ENCODE measurements at places on chromosomes 5 and 9.
A peak's percentile ranks its signal among the peaks of the same experiment; 100 is the strongest.

DNA sequence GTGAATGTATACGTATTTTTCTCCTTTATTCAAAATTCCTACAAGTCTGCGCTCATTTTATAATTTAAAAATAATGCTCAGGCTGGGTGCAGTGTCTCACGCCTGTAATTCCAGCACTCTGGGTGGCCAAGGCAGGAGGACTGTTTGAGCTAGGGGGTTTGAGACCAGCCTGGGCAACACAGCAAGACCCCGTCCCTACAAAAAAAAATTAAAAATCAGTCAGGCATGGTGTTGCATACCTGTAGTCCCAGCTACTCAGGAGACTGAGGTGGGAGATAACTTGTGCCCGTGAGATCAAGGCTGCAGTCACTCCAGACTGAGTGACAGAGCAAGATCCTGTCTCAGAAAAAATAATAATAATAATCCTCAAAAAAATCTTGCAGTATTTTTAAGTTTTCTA, 7.8 kb downstream of the UIMC1 start:
- no peaks in the 10 kb centered on the region for H3K27me3 ChIP-seq
- DNase-seq: no peak
- H3K27ac ChIP-seq: no peak overlapping the region
- no peak overlapping the region for H3K4me3 ChIP-seq

GRCh38 chr5:9009931-9010651, 535.8 kb downstream of the SEMA5A start:
- no peak for DNase-seq
- H3K27me3 ChIP-seq: no peaks in the 10 kb centered on the region
- no peak overlapping the region for H3K4me3 ChIP-seq
- H3K27ac ChIP-seq: no peak overlapping the region
- H3K36me3 ChIP-seq: no peaks in the 10 kb centered on the region
- no peaks in the 10 kb centered on the region for H3K4me1 ChIP-seq

- no peak for DNase-seq
- H3K36me3 ChIP-seq: no peaks in the 10 kb centered on the region
- no peak overlapping the region for H3K27ac ChIP-seq
- no peaks in the 10 kb centered on the region for H3K4me1 ChIP-seq
Observed at GRCh38 chr5:168773226-168773625, 194.1 kb upstream of the PANK3 start.

DNA sequence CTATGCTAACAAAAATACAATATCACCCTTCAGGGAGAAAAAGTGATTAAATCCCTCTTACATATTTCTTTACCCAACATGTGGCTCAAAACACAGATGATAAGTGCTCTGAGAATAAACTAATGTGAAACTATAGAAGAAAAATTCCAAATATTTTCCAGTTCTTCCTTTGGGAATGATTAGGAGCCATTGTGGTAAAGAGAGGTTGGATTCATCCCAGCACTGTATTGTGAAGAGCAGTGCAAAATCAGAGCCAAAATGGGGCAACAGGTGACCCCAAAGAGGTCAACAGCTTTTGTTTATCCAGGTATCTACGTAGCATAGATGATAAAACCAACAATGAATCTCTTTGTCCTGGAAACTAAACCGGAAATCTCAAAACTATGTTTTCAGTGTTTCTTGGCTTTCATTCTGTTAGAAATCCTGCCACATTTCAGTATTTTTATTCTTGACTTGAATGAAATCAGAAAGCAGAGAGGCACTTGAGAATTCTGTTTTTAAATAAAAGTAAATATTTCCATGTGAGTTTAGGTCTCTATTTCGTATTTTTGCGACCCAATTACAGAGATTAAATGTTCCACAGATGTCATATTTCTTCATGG, 120.4 kb upstream of the FST start:
- no peak overlapping the region for H3K27ac ChIP-seq
- H3K36me3 ChIP-seq: no peaks in the 10 kb centered on the region
- no peaks in the 10 kb centered on the region for H3K4me1 ChIP-seq
- DNase-seq: no peak
- no peak overlapping the region for H3K4me3 ChIP-seq

DNA sequence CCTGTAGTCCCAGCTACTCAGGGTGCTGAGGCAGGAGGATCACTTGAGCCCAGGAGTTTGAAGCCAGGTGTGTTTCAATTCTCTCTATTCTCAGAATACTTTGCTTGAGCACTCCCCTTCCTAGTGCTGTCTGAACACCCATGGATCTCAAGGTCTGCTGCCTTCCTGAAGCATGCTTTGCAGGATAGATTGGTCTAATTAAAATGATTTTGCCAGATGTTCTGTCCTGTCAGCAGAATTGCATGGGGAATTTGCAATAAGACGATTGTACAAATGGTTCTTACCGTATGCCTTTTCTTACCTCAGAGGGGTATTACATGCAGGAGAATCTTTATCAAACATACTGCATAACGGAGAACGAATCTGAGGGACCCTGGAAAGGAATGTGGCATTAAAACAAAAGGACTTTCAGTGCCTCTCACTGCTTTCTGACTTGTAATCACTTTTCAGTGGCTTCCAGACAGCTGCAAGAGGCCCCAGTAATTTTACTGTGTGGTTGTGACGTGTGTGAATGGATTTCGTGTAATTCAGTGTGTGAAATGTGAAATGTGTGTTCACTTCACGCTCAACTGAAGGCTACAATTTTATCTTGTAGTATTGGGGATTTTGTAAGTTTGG, 587.2 kb upstream of the SEMA6A start:
- no peaks in the 10 kb centered on the region for H3K4me1 ChIP-seq
- DNase-seq: no peak
- no peak overlapping the region for H3K27ac ChIP-seq
- no peaks in the 10 kb centered on the region for H3K27me3 ChIP-seq
- H3K4me3 ChIP-seq: no peak overlapping the region

DNA sequence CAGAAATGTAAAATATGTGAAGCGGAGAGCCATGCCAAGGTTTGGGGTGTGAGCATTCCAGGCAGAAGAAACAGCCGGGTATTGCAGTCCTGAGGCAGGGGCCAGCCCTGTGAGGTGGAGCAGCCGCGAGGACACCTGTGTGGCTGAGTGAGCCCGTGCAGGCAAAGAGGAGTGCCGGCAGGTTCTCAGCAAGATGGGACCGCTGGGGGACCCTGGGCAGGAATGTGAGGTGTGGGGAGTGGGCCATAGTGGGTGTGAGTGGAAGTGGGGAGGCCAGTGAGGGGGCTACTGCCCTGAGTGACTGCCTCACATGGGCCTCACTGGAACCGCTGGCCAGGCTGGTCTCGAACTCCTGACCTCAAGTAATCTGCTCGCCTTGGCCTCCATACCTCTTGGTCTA, 8.1 kb upstream of the PRR7 start:
- no peak for DNase-seq
- H3K27ac ChIP-seq: peak overlapping the region; percentile 13
- no peak overlapping the region for H3K4me3 ChIP-seq
- peaks cover 86% of the 10 kb centered on the region for H3K36me3 ChIP-seq
- H3K27me3 ChIP-seq: no peaks in the 10 kb centered on the region

DNA sequence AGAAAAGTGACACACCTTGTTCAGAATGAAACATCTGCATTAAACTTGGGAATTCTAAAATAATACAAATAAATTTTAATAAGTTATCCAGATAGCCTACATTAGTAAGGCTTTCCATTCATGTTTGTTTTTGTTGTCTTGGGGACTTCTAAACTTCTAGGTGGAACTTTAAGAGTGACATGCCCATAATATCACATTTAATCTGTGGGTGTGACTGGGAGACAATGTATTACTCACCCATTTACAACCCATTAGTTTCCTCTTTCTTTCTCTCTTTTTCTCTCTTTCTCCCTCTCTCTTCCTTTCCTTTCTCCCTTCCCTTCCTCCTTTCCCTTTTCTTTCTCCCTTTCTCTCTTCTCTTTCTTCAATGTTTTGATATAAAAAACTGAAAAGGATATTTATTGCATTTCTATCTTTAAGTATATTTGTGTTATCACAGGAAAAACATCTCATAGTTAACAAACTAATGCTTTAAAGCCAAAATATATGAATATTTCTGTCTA, 12.5 kb upstream of the PTGER4 start:
- no peaks in the 10 kb centered on the region for H3K36me3 ChIP-seq
- H3K4me1 ChIP-seq: peaks cover 19% of the 10 kb centered on the region
- DNase-seq: no peak
- H3K4me3 ChIP-seq: no peak overlapping the region
- H3K27me3 ChIP-seq: no peaks in the 10 kb centered on the region
- H3K27ac ChIP-seq: no peak overlapping the region

GRCh38 chr5:152403046-152403445, 2.0 kb downstream of the NMUR2 start:
- H3K27ac ChIP-seq: no peak overlapping the region
- no peaks in the 10 kb centered on the region for H3K36me3 ChIP-seq
- H3K27me3 ChIP-seq: no peaks in the 10 kb centered on the region
- no peaks in the 10 kb centered on the region for H3K4me1 ChIP-seq
- H3K4me3 ChIP-seq: no peak overlapping the region
- no peak for DNase-seq

DNA sequence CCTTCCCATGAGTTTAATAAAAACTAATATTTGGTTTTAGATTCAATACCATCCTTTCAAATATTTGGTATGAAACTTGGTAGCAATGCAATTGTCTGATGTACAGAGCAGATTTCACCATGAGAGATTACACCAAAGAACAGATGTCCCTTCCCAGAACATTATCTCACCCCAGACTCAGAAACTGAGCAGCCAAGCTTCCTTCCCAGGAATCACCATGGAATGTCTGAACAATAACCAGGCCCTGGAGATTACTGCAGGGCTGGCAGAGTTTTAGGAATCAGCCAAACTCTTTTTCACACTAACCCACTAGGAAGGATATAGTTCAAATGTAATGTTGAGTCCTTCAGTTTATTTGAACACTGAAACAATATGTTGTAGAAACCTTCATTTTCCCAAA, 23.9 kb downstream of the CLTA start:
- H3K4me3 ChIP-seq: no peak overlapping the region
- H3K4me1 ChIP-seq: peaks cover 17% of the 10 kb centered on the region
- no peak for DNase-seq
- H3K27me3 ChIP-seq: no peaks in the 10 kb centered on the region

- H3K27me3 ChIP-seq: no peaks in the 10 kb centered on the region
- DNase-seq: no peak
- H3K36me3 ChIP-seq: no peaks in the 10 kb centered on the region
- no peaks in the 10 kb centered on the region for H3K4me1 ChIP-seq
- no peak overlapping the region for H3K27ac ChIP-seq
Observed at GRCh38 chr5:167533814-167534795, 757.3 kb upstream of the WWC1 start.

GRCh38 chr5:100772548-100772947, 130.5 kb downstream of the ST8SIA4 start:
- H3K27me3 ChIP-seq: no peaks in the 10 kb centered on the region
- no peak overlapping the region for H3K4me3 ChIP-seq
- no peak overlapping the region for H3K27ac ChIP-seq
- no peak for DNase-seq
- H3K36me3 ChIP-seq: no peaks in the 10 kb centered on the region

DNA sequence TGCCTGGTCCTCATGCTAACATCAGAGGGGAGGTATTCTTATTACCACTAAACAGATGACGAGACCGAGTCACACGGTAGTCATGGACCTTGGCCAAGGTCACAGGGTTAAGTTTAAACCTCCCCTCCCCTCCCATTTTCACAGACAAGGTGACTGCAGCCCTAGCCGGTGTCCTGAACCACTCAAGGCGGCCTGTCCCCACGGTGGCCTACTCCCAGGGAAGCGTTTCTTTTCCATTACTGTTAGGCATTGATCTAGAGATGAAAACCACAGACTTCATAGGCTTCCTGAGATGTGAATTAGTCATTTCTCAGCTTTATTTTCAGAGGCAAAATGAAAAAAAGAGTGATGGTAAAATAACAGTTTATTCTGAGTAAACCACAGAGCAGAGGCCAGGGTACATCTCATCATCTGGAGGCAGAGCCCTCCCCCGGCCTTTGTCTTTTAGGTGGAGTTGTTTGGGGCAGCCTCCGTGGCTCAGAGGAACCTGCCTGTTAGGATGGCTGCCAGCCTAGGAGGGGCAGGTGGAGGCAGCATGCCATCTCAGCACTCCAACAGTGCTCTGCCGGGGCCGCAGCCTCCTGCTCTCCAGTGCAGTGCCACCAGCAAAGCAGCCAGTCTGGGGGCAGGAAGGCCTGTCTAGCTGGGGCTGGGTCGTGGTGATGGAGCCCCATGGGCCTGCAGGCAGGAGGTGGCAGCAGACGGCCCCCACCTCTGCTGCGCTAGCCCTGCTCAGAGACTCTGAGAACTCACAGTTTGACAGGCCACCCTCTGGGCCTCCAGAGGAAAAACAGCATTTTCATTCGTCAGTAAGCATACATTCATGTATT, 71.2 kb downstream of the RAPGEF1 start:
- no peaks in the 10 kb centered on the region for H3K36me3 ChIP-seq
- DNase-seq: peak; percentile 76
- no peaks in the 10 kb centered on the region for H3K27me3 ChIP-seq

DNA sequence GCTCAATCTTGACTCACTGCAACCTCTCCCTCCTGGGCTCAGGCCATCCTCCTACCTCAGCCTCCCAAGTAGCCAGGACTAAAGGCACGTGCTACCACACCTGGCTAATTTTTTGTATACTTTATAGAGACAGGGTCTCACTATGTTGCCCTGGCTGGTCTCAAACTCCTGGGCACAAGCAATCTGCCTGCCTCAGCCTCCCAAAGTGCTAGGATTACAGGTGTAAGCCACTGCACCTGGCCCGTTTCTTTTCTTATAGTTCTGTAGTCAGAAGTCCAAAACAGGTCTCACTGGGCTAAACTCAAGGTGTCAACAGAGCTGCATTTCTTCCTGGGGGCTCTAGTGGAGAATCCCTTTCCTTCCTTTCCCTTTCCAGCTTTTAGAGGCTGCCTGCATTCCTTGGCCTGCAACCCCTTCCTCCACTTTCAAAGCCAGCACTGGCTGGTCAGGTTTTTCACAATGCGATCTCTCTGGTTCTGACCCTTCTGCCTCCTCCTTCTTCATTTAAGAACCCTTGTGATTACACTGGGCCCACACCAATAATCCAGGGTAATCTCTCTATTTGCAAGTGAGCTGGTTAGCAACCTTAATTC, 16.3 kb downstream of the IRF1 start:
- DNase-seq: no peak
- H3K27me3 ChIP-seq: no peaks in the 10 kb centered on the region
- peak overlapping the region; percentile 38 for H3K27ac ChIP-seq
- H3K4me3 ChIP-seq: no peak overlapping the region
- H3K4me1 ChIP-seq: peaks cover 58% of the 10 kb centered on the region

- H3K36me3 ChIP-seq: no peaks in the 10 kb centered on the region
- DNase-seq: no peak
- no peak overlapping the region for H3K27ac ChIP-seq
Observed at GRCh38 chr5:74916831-74917710, 50.9 kb upstream of the FAM169A start.

GRCh38 chr9:100486479-100487176, 13.7 kb downstream of the TMEFF1 start:
- no peaks in the 10 kb centered on the region for H3K27me3 ChIP-seq
- H3K4me1 ChIP-seq: no peaks in the 10 kb centered on the region
- H3K27ac ChIP-seq: no peak overlapping the region
